ENCODE measurements at places on chromosomes 16 and 17. TPM values are rescaled to one million over a fixed set of nuclear protein-coding genes. Genes with fewer than 3 reads are reported as not detected.

SLC12A4 gene
- 115 TPM for total RNA-seq

- no peak for DNase-seq
These were observed 743.6 kb downstream of the KCNJ2 start for GRCh38 chr17:70912716-70913485.

DNA sequence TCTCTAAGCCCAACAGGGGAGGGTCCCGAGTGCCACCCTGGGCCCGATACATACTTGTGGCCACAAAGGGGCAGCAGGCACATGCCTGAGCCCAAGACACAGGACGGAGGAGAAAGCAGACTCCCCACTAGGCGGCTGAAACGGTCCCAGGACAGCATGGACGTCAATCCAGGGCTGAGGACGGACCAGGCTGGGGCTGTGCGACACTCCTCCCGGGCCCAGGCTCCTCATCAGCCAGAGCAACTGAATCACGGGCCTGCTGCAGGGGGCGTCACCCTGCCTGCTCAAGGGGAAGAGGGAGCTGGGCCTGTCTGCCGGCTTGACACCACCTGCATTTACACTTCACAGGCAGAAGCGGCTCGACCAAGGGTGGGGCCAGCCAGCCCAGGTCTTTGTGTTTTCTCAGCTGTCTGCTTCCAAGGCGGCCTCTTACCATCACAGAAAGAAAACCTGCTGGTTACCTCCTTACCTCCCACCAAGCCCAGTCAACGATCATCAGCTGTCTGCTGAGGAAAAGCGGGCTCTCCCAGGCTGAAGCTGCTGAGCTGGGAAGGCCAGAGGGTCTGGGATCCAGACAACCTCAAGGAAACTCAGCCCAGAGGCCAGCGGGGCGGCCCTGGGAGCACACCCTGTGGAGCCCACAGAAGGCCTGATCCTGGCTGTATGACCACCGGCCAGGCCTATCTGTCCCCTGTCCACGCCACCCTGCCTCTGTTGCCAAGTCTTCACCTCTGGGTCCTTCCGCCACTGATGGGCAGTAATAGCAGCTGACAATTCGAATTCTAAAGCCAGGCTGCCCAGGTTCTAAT, 26.4 kb downstream of the KIFC3 start:
- no peak for DNase-seq

DNA sequence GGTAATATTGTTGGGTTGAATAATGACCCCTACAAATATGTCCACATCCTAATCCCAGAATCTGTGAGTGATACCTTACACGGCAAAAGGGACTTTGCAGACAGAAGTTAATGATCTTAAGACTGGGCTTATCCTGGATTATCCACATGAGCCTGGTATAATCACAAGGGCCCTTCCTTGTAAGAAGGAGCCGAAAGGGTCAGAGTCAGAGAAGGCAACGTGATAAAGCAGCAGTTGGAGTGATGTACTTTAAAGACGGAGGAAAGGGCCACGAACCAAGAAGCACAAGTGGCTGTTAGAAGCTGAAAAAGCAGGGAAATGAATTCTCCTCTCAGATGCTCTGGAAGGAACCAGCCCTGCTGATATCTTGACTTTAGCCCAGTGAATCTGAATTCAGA, 137.8 kb downstream of the UTP18 start:
- no peak for DNase-seq

DNA sequence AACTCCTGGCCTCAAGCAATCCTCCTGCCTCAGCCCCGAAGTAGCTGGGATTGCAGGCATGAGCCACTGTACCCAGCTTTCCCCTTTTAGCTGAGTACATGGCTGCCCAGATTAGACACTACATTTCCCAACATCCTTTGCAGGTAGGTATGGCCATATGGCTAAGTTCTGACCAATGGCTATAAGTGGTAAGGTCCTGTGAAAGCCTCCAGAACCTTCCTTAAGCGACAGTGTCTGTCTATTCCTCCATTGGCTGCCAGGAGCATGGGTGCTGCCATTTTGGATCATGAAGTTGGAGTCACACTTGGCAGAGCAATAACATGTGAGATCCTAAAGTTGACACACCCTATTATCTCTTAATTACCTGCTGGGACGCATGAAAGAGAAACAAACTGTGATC, 24.4 kb upstream of the CRHR1 start:
- no peak for DNase-seq

DNA sequence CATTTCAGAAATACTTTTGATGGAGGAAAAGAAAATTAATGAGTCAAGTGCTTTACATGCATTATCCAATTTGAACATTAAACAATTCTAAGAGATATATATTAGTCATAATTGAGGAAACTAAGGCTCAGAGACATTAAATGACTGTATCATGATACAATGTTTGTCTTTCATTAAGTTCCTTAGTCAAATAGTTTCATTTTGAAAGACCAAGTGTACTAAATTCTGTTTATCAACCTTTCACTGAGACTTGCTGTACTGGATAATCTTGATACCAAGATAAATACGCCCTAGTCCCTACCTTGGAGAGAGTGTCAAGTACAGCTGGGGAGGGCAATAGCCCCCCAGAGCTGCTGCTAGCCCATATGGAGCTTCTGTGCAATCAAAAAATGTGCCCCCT, 24.2 kb downstream of the TOM1L2 start:
- no peak for DNase-seq

Data from sciatic nerve (tissue), 2 donors.